HFF-Myc (cell line): ENCODE measurements at places on chromosomes 1 and 21.
A peak's percentile ranks its signal among the peaks of the same experiment; 100 is the strongest.

DNA sequence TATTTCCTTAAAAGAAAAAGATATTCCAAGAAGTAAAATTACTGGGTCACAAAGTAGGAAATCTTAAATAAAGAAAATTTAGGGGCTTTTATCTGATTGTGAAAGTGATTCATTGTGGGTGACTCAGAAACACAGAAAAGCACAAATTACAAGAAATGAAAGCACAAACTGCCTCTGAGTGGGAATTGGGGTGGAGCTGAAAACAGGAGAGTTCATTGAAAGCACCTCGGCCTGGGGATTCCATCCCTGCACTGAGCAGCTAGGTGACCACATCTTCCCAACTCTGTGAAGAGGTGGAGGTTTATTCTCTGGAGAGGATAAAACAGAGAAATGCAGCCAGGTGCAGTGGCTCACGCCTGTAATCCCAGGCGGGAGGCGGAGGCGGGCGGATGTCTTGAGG, 7.4 kb downstream of the GJA4 start:
- no peak for DNase-seq

DNA sequence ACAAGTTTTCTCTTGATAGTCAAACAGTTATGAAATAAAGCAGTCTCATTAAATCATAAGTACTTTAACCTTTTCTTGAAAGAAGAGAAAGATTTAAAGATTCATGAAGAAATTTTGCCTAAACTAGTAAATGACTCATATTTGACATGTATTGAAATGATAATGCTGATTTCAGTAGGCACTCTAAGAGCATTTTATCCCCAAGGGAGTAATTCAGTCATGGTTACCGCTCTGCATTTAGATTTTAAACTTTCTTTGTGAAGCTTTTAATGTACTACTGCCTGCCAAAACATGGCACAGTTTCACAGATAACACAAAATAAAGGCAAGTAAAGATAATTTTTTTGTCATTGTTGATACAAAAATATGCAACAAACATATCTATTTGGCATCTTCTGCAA, 6.8 kb downstream of the USH2A start:
- no peak for DNase-seq

DNA sequence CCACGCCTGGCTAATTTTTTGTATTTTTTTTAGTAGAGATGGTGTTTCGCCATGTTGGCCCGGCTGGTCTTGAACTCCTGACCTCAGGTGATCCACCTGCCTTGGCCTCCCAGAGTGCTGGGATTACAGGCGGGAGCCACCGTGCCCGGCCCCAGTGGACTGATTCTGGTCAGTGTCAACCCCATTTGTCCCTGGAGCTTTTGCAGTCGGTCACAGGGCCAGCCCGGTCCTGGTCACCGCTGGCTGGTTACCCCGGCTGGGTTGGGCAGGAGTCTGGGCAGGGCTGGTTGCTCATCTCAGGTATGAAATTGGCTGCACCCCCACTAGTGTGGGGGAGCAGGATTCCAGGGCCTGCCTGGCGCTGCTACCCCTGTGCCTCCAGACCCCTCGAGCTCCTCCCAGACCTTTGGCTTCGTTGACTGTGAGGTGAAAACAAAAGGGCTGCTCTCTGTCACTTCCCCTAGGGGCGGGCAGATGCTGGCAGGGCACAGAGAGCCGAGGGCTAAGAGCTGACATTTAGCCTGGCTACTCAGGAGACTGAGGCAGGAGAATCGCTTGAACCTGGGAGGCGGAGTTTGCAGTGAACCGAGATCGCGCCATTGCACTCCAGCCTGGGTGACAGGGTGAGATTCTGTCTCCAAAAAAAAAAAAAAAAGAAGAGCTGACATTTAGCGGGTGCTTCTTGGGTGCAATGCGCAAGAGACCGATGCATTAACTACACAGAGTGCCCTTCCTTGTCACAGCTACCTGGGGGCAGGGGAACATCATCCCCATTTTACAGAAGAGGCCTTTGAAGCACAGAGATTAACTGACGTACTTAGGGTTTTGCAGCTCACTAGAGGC, 10.6 kb downstream of the TNFRSF1B start:
- no peak for DNase-seq

GRCh38 chr1:162009501-162010174, 14.0 kb downstream of the OLFML2B start:
- no peak for DNase-seq

DNA sequence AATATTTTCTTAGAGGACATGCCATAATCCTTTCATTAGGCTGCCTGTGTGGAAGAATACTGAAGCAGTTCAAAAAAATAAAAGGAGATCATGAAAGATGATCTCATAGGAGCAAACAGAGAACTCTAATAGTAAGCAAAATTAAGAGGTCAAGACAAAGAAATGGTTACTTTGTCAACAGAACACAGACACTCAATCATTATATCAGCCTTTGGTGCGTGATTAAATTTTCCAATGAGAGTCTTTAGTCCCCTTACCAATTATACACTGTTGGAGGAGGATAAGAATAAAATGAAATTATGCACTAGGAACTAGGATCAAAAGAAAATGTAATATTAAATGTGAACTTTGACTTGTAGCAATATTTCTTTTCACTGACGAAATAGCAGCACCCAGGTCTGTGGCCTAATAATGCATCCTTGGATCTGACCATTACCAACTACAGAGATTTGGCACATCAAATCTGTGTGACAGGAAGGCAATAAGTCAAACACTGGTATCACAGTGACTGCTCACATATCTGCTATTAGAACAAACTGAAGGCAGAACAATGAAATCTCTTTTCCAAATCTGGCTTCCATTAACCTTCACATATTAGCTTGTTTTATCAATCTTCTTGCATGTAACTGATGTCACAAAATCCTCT, 1812.9 kb downstream of the PLA2G4A start:
- DNase-seq: no peak

DNA sequence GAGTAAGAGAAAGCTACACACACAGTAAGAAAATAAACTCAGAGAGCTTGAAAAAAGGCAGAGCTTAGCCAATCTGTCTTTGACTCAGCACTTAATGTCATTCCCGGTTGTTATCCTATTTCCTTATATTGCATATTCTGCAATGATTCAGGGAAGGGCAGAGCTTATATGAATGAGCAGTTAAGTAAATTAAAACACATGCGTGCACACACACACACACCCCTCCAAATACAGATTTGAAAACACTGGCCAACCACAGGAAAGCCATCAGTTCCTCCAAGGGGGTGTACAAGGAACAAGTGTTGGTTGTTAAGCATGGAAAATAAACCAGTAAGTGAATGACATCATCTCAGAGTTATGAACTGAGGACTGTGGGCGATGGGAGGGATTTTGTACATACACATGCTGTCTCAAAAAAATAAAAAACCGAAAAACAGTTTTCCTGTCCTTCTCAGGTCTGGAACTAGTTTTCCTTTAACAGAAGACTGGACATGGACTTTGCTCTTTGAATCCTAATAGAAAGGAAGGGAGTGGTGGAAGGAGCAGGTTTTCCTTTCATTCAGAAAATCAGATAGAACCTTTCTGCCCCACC, 1.0 kb downstream of the IQGAP3 start:
- peak; percentile 91 for DNase-seq

DNA sequence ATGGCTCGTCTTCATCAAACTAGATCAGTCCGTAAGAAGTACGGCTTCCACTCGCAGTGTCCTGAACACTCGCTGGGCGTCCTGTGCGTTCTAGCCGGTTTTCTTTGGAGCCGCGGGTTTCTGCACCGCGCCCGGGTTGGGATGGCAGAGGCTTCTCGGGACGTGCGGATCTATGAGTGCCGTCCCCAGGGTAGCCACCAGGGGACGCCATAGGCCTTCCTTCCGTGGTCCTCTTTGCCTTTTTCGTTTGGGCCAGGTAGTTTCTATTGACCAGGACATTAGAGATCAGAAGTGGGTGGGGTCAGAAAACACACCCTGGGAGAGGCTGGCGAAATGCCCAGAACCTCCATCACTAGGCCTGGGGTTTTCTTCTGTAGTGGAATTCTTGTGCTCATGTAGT, 273.8 kb downstream of the FAM72C start:
- DNase-seq: no peak

DNA sequence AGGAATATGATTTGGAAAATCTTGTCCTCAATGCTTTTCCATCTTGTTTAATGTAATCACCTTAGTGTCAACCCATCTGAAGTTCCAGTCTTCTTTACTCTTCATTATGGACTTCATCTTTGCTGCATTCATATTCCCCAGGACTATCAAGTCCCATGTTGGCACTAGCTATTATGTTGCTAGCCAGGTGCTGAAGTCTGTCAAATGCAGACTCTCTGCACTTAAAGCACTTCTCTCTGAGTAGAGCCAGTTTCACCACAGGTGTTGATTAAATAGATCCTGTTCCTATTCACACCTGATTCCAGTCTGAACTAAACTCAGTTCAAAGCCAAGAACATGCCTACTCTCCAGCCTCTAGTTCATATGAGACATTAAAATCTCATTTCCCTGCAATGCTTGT, 75.0 kb upstream of the PKN2 start:
- DNase-seq: no peak

GRCh38 chr1:178944729-178945128, 73.9 kb upstream of the ANGPTL1 start:
- no peak for DNase-seq

DNA sequence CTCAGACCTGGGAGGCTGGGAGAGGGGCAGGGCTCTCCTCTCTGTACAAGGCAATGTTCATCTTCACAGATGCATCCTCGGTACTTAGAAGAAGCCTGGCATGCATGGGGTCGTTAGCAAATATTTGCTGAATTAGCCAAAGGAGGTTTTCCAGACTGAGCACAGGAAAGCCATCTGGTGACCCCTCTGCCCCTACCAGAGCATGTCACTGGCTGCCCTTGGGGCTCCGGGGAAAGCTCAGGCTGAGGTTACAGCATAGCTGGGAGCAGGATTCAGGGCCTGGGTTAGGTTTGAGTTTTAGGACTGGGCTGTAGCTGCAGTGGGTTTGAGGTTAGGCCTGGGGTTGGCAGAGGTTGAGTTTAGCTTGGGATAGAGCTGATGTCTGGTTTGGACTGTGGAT, 43.4 kb upstream of the ZBTB40 start:
- DNase-seq: no peak

DNA sequence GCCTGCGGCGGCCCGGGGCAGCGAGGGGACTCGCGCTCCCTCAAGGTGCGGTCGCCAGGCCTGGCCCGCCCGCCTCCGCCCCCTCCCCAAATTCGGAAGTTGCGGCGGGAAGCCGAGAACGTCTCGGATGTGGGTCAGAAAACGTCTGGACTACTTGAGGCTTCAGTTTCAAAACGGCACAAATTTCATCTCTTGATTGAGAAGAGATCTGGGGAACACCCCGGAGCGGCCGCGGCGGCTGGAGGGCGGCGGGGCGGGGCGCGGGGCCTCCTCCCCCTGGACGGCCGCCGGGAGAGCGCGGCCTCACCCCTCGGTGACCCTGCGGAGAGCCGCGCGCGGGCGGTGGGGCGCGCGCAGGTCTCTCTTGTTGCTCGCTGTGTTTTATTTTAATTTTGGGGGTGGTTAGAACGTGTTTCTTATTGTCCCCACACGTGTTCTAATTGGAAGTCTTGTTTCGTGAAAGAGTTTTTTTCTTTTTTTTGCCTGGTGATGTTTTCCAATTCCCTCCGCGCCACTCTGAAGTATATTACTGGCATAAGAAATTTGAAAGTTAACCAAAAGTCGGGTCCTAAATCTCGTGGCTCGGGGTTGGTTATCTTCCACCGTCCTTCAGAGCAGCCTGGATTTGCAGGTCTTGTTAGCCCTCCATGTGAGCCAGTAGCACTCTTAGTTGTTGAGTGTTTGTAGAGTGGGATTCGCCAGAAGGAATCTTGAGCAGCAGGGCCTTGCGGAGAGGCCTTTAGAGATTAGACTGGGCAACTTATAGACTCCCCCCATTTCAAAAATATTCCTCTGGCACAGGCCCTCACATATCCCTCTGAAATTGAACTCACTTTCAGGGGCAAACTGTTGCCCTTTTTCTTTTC, 749 bp downstream of the PCBP3 start:
- DNase-seq: no peak

DNA sequence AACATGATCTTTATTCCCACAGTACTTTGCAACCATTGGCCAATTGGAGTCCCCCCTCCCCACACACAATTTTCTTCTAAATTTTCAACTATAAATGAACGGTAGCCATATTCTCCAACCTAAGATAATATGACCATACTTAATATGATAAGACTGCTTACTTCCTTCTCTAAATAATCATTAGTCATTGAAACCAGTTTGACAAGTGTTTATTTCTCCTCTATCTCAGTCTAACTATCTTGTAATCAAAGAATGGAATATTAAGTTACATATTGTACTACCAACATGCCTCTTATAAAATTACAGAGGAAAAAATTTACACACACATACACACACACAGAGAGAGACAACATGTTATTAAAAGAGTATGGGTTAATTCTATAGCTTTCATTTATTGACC, 567.4 kb upstream of the TMPRSS15 start:
- no peak for DNase-seq

DNA sequence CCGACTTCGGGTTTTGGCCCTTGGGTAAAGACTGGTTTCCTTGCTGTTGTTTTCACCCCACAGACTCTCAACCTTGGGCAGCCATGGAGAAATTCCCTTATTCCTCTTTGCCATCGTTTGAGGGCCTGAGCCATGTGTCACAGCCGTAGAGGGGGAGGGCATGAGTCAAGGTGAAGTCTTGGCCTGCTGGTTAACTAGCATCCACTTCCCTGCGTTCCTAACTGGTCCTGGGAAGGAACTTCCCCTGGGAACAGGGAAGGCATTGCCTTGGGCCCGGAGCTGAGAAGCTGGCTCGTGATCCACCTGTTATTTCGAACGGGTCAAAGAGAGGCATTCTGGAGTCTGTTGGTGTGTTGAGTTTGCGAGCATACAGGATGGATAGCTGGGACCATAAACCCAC, 464.9 kb downstream of the CAMTA1 start:
- no peak for DNase-seq

DNA sequence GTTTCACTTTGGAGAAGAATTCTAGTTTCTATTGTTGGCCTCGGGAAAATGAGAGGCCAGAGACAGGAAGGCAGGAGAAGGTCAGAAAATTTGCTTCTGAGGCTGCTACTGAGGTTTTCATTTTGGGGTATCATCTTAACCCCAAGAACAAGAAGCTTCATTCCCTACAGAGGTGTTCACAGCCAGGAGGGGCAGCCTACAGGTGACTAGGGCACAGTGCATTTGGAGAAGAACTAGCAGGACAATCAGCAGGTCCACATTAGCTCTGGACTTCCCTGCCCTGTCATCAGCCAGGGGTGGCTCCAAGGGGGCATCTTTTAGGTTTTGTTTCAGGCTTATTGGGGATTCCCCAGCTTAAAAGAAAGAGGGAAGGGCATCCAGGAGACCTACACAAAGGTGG, 12.1 kb upstream of the ZNF496 start:
- no peak for DNase-seq

GRCh38 chr1:2106659-2107405, 56.6 kb downstream of the PRKCZ start:
- no peak for DNase-seq

DNA sequence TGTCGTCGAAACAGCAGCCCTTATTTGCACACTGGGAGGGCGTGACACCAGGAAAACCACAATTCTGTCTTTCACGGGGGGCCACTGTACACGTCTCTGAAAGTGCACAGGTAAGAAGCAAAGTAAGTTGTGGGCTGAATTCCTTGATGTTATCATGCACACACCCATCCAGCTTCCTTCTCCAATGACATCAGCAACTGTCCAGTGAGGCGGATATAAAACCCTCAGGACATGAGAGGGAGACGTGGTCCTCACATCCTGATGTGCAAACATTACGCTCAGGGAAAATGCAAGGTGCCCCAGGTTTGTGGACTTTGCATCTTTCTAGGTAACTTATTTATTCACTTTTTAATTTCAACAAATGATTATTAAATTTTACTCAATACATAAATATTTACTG, 3.0 kb downstream of the TFF1 start:
- DNase-seq: no peak
